ENCODE measurements at places on chromosomes 1 and 21.

- no peak for DNase-seq
These were observed 231.8 kb downstream of the KCNH1 start for GRCh38 chr1:210901981-210902770.

GRCh38 chr1:64581135-64581842 is 111.4 kb downstream of the CACHD1 start:
- DNase-seq = no peak

GRCh38 chr21:25857308-25858074 is 122.7 kb downstream of the GABPA start:
- DNase-seq = no peak

DNA sequence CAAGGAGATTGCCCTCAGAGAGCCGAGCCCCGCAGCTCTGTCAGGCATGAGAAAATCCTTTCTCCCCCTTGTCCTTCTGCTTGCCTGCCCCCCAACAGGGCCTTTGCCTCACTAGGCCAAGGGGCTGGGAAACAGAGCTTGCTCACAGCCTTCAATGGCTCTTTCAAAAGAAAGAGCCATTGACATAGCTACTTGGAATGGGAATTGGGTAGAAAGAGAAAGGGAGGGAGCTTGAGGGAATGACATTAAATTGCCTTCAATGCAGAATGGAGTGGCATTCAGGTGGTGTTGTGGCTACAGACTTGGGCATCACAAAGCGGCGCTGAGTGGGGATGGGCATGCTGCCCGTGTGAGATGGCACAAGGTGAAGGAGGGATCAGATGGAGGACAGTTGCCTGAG is 13.2 kb downstream of the SYT11 start:
- DNase-seq = no peak

DNA sequence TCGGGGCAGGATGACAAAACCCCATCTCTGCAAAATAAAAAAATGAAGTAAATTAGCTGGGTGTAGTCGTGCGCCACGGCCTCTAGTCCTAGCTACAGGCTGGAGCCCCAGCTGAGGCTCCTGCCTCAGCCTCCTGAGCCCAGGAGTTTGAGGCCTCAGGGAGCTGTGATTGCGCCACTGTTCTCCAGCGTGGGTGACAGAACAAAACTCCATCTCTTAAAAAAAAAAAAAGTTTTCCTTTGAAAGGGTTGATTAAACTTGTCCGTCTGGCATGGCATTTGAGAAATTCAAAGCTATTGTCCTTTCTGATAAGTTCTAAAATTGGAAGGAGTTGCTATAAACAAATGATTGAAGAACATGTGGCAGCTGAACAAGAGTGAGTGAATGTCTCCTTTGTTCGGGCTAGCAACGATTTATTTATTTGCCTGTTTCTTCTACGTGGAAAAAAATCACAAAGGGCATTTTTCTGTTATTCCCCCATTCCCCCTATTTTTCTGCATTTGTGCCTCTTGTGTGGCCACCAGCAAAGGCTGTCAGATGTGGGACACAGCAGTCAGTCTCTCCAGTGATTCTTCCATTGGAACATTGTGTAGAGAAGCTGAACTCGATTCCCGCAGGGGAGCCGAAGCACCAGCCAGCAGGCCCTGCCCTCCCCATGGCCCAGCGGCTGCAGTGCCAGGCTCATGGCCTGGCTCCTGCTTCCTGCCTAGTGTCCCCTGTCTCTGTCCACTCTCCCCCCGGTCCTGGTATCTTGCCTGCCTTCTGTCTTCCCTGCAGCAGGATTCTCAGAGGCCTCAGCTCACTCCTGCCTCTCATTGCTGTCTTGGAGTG is 21.5 kb upstream of the PWP2 start:
- DNase-seq = no peak

DNA sequence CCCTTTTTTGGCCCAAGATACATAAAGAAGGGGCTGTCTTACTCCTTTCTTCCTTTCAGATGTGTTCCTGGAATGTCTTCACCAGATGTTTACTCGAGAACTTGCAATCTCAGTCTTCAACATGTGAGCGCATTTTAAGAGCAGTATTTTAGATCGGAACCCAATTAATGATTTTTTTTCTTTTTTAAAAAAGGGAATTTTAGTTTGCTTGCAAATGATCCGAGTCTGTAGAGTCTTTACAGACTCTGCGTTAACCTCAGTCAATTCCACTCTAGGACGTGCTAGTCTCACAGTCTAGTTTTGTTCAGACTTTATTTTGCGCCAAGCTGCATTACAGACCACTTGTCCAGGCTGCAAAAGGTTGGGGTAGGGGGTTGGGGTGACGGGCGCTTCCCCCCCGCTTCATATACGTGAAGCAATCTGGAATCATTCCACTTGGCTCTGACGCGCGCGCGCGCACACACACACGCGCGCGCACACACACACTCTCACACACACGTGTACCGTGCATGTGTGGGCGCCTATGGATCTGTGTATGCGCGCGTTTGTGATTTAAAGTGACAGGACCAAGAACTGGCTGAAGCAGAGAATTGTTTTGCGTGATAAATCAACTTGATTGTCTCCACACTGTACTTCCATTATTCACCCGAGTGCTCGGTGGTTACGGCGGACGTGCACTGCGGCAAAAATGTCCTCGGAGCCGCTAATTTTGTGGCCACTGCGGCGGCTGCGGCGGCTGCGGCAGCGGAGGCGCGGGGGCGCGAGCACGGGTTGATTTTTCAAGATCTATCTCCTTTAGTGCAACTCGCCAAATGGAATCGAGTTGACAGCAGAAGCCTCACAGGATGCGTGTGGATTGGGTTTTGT is 25.6 kb upstream of the NFIA start:
- DNase-seq = peak; percentile 44

GRCh38 chr1:157288996-157289395 is 150.8 kb upstream of the ETV3 start:
- DNase-seq = no peak

DNA sequence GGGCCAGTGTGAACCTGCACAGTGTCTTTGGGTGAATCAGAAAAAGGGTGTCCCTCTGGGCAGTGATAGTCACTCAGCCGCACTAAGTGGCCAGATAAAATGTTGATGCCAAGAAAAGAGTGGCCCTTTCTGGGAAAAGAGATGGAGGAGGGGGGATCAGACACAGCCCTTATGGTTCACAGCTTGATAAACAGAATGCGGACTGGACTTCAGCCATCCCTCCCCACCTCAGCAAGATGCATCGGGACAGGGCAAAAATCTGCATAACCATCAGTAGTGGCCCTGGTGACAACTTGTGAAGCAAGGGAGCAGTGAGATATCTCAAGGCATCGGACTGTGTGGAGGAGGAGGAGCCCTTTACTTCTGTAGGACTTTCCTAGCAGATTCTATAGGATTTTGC is 353.8 kb upstream of the PLXNA2 start:
- DNase-seq = no peak

- DNase-seq = no peak
These were observed 10.7 kb upstream of the ERO1B start for GRCh38 chr1:236292425-236292824.

- DNase-seq = no peak
These were observed 99.5 kb downstream of the LACTBL1 start for GRCh38 chr1:22872981-22873664.

DNA sequence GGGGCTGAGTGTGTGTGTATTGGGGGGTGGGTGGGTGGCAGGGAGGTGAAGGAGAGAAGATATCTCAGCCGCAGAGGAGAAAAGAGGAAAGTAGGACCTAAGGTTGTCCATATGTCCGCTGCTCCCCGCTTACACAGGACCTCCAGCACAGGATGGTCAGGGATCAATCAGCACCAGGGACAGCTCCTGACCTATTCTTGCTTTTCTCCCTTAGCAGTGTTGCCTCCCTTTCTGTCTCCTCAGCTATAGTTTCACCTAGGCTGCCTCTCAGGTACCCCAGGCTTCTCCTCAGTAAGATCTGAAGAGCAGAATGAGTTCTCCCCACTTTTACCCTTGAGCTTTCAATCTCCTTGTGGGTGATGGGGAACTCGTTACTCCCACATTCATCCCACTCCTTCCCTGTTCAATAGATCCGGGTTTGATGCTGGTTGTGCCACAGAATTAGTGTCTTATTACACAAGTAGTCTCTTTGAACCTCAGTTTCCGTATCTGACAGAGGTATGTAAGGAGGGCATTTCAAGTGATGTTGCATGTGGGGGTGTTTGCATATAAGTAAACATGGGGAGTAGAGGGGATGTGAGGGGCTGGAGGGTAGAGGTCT is 1.4 kb upstream of the DPH2 start:
- DNase-seq = no peak

DNA sequence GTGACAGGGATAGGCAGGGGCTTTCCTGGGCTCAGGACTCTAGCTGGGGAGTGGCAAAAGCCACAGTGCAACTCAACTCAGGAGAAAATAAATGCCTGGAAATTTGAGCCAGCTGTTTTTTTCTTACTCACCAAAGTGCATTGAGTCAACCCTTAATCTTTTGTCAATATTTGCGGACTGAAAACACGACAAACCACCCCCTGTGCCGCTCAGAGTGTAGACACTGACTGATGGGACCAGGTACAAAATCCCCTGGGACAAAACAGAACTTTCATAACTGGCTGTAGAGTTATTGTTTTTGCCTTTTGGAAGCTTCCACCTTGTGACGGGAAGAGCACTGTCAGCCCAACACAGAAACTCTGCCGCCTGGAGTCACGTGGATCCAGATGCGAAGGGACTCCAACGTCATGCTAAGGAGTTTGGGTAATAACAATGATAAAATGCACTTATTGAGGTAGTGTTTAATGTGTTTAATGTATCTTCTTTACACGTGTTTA is 164.6 kb downstream of the PLPP3 start:
- no peak for DNase-seq

DNA sequence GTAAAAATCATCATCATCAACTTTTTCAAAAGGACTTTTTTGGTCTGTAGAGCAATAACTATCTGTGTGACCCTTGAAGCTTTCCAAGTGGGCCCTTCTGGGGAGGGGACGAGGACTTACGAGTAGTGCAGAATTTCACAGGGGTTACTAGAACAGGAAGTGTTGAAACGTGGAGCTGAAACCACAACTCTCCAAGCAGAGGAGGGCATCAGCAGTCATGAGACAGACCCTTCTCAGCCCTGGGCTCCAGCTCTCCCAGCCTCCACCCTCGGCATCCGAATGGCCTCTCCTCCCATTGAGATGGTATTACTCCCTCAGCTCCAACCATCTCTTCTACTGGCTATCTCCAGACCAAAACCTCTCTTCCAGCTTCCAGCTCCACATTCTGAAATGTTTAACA is 3.6 kb downstream of the FAM89A start:
- DNase-seq = no peak

DNA sequence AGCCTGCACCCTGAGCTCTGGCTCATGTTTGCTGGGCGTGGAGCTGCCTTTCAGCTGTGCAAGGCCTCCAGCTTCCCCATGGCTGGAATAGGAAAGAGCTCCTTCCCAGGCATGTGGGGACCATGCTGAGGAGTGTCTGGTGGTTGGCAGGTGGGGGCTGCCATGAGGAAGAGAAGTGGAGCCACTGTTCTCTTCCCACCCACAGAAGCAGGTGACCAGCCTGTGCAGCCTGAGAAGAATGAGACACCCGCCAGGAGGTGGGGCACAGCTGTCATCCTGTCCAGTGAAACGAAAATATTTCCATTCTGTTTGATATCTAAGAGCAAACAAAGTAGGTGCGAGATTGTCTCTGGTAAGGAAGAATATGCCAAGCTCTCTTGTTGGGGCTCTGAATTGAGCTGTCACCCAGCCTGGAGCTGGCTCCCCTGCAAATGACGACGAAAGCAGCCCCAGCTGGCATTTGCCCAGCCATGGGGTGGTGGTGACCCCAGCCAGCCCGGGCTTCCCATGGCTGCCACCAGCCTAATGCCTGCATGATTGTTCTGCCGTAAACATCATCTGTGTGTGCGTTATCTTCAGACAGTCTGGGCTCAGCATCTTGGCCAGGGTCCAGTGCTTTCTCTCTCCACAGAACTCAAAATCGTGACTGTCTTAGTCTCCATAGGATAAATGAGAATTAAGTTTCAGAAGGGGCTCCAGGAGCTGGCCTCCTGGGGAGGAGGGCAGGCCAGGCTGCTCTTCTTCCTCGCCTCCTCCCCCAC is 429.8 kb upstream of the VAMP3 start:
- no peak for DNase-seq

DNA sequence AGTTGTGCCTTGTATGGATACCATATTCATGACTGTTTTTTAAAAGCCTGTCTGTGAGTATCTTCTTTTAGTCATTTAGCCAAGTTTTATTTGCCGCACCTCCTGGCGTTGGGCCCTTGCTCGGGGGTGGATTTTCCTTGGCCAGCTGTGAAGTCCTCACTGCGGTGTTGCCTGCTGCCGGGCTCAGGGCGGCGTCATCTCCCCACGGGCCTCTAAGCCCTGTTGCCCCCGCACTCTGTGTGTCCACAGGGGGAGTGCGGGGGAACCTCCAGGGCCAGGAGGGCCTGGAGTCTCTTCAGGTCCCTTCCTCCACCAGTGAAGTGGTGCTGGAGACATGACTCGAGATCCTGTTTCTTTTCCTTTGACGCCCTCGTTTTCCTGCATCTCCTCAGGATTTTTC is 65.8 kb upstream of the DIP2A start:
- DNase-seq = no peak

- DNase-seq = no peak
These were observed 56.3 kb upstream of the GALNT2 start for GRCh38 chr1:230010603-230011332.

DNA sequence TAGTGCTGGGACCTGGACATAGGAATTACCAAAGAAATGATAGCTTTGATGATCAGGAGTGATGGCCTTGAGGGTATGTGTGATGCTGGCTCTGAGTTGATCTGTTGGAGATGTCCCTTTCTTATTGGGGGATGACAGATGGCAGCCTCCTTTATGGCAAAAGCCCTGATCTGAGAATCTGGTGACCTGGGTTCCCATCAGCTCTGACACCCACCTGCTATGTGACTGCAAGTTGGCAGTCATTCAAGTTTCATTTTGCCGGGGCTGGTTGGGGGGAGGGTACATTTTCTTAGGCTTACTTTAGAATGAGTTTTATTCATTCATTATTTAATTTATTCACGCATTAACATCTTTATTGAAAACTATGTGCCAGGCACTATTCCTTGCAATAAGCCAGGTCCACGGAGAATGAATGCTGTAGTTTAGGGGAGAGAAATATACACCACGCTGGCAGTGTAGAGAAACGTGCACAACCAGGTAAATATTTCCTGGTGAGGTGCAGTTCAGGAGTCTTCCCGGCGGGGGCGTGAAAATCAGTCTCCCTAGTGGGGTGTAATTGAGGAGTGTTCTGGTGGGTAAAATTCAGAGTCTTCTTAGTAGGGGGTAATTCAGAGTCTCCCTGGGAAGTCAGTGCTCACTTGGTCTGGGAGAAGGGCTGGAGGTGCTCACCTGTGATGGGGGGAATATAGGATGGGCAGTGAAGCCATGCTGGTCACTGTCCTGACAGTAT is 401.3 kb downstream of the CAMTA1 start:
- DNase-seq = no peak

DNA sequence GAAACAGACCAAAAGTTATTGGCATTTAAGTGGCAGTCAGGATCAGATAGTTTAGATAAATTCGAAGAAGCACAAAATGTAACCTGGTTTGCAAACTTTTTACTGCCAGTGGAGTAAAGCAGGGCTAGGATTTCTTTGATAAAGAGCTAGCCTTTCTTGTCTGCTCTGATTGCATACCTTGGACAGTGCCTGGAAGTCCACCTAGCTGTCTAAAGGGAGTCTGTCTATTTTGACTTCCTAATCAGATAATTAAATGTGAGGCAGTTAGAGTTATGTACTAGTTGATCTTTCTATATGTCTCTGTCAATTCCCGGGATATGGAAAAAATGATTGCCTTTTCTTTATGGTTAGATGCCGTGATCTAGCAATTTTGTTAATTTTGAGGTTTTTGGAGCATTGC is 4.1 kb downstream of the GPSM2 start:
- no peak for DNase-seq
